Stomach (tissue), 19 donors: ENCODE measurements at places on chromosomes 16 and 17. TPM values are rescaled to one million over a fixed set of nuclear protein-coding genes. Genes with fewer than 3 reads are reported as not detected.

Gene LRRC36
- polyA plus RNA-seq, result not detected

DNA sequence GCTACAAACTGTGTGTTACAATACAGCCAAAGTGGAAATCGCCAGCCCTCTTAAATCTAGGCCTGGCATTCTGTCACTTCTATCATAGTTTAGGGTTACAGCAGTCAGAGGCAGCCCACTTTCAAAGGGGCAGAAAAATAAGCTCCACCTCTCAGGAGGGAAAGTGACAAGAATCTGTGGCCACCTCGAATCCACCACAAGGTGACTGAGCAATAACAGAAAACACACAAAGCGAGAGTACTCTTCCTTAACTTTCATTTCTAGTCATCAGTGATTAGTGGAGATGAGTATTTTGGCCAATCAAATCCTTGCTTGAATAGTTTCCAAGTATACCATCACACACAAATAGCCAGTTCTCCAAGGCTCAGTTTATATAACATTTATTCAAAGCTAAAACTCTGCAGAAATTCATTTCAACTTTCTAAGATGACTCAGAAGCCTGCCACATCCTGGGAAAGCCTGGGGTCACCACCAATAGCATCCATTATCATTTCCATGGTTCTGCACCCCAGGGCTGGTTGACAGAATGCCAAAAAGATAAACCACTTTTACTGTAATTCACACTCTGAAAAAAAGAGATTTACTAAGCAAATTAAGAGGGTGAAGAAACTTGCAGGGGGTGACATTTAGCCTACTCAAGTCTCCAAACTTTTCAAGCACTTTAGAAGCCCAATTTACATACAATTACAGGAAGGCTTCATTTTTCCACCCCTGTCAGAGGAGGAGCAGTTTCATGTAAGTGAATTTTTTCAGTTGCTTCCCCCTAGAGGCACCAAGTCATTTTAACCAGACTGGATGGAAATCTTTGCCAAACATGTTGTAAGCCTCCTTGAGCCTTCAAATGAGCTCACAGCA lies 66.8 kb downstream of the SALL1 start:
- no peaks in the 10 kb centered on the region for H3K27me3 ChIP-seq
- no peak overlapping the region for H3K27ac ChIP-seq
- no peak for DNase-seq
- no peaks in the 10 kb centered on the region for H3K4me1 ChIP-seq

Gene TCAP
- polyA plus RNA-seq, result 3.5 TPM

Gene UTS2R
- polyA plus RNA-seq, result not detected

Gene MARF1
- polyA plus RNA-seq, result 15.5 TPM

Gene SF3B3
- 39.4 TPM for polyA plus RNA-seq

GRCh38 chr16:89360760-89361435 lies 129.5 kb downstream of the ANKRD11 start:
- H3K4me3 ChIP-seq, result no peak overlapping the region
- DNase-seq, result peak; percentile 40
- no peaks in the 10 kb centered on the region for H3K36me3 ChIP-seq

DNA sequence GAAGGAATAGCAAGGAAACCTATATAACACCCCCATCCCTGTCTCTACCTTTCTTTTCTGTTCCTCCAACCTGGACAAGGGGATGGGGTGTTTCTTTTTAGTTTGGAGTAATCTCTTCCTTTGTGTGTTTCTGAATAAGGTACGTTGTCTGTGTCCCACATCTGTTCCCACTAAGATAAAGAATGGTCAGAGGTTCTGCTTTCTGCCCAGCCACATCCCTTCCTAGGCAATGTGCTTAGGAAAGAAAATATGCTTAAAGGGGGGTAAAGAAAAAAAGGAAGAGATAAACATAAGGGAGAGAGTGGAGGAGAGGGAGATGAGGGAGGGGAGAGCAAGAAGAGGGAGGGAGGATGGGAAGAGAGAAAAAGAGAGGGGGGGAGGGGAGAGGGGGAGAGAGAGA lies 35.1 kb downstream of the SLC6A2 start:
- no peak overlapping the region for H3K27ac ChIP-seq
- DNase-seq, result no peak
- H3K4me1 ChIP-seq, result no peaks in the 10 kb centered on the region
- H3K4me3 ChIP-seq, result no peak overlapping the region

GRCh38 chr16:56947604-56947995 lies 14.2 kb upstream of the CETP start:
- DNase-seq, result no peak
- H3K4me3 ChIP-seq, result no peak overlapping the region
- no peaks in the 10 kb centered on the region for H3K27me3 ChIP-seq
- peak overlapping the region; percentile 49 for H3K27ac ChIP-seq
- H3K36me3 ChIP-seq, result peaks cover 49% of the 10 kb centered on the region
- H3K4me1 ChIP-seq, result peaks cover 55% of the 10 kb centered on the region

GRCh38 chr17:76934561-76935320 lies 66.5 kb downstream of the MGAT5B start:
- H3K36me3 ChIP-seq, result no peaks in the 10 kb centered on the region
- peaks cover 41% of the 10 kb centered on the region for H3K27me3 ChIP-seq
- no peaks in the 10 kb centered on the region for H3K4me1 ChIP-seq

Gene C17orf107
- 2.4 TPM for polyA plus RNA-seq

DNA sequence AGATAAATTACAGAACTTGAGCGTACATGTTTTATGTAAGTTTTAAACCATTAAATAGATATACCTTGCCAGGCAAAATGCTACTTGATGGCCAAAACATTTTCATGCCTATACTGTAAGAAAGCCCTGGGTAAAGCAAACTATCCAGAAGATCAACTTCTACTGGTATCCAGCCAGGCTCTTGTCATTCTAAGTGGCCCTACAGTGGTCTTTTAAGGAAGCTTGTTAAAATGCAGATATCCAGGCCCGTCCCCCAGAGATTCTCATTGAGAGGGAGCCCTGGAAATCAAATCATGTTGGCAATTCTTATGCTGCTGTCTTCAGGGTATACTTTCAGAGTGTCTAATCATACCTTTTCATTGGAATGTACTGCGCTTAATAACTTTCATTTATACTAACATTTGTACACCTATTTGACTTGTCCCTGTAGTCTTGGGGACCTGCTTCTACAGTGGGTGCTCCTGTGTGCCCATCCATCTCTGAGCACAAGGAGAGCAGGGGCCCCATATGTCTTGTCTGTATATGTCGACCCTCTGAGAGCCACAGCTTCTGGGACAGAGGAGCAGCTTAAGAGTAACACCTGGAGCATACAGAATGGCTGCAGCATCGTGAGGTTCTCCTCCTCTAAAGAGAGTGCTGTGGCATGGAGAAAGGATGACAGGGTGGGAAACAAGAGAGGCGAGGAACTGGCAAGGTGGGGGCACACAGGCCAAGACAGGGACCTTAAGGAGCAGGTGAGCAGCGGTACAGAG lies 43.6 kb upstream of the ANKFY1 start:
- no peak overlapping the region for H3K27ac ChIP-seq
- peaks cover 49% of the 10 kb centered on the region for H3K4me1 ChIP-seq
- H3K4me3 ChIP-seq, result no peak overlapping the region
- H3K36me3 ChIP-seq, result peaks cover 21% of the 10 kb centered on the region
- no peaks in the 10 kb centered on the region for H3K27me3 ChIP-seq

Gene MYH8
- 0.06 TPM for polyA plus RNA-seq

GRCh38 chr17:10754109-10754508 lies 24.3 kb upstream of the TMEM220 start:
- no peak overlapping the region for H3K4me3 ChIP-seq
- peak overlapping the region; percentile 89 for H3K27ac ChIP-seq
- H3K36me3 ChIP-seq, result no peaks in the 10 kb centered on the region
- no peaks in the 10 kb centered on the region for H3K27me3 ChIP-seq

DNA sequence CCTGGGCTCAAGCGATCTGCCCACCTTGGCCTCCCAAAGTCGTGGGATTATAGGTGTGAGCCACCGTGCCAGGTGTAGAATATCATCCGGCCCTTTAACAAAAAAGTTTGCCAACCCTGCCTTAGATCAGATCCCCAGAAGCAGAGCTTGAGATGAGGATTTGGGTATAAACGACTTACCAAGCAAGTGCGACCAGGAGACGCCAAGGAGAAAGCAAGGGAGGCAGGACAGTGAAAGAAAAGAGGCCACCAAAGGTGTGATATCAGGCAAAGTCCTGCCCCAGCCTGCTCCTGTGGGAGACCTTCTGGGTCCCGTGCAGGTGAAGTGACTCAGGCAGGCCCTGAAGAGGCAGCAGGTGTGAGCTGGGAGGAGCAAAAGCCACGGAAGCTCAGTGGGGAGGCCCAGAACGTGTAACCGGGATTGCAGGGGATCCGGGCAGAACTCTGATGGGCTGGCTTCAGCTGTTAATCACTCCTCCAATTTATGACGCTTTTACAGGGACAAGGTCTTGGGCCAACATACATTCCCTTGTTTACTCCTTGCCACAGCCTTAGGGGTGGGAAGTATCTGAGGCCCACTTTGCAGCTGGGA lies 14.1 kb upstream of the CALB2 start:
- peaks cover 28% of the 10 kb centered on the region for H3K27me3 ChIP-seq
- no peak for DNase-seq
- no peak overlapping the region for H3K27ac ChIP-seq

DNA sequence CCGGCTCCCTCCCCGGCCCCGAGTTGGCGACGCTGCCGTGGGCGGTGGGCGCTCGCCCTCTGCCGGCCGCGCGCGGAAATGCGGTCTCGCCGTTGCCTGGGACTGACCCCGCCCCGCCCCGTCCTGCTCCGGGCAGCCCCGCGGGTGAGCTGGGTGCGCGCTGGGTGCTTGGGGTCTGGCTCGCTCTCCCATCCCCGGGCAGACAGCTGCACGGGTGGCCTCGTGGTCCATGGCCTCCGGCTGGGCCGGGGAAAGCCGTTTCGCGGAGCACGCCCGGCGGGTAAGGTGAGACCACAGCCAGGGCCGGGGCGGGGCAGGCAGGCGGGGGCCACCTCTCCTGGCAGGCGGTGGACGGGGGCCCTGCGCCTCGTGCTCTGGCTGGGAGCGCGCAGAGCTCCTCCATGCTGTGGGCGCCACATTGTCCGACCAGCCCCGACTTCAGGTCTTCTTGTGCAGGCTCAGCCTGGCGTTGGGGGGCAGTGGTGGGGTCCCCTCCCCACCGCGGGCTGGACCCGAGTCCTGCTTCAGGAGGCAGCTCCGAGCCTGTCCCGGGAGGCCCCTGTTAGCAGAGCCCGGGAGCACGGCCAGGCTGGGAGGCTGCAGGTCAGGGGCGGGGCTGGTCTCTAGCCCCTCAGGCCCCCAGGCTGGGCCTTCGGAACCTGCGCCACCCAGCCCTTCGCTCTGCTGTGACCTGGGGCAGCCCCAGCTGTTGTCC lies 7.0 kb upstream of the C1QTNF8 start:
- H3K4me1 ChIP-seq, result peaks cover 18% of the 10 kb centered on the region
- H3K27me3 ChIP-seq, result peaks cover 83% of the 10 kb centered on the region
- DNase-seq, result peak; percentile 69
- no peak overlapping the region for H3K27ac ChIP-seq
- H3K4me3 ChIP-seq, result peak overlapping the region; percentile 23
- no peaks in the 10 kb centered on the region for H3K36me3 ChIP-seq

DNA sequence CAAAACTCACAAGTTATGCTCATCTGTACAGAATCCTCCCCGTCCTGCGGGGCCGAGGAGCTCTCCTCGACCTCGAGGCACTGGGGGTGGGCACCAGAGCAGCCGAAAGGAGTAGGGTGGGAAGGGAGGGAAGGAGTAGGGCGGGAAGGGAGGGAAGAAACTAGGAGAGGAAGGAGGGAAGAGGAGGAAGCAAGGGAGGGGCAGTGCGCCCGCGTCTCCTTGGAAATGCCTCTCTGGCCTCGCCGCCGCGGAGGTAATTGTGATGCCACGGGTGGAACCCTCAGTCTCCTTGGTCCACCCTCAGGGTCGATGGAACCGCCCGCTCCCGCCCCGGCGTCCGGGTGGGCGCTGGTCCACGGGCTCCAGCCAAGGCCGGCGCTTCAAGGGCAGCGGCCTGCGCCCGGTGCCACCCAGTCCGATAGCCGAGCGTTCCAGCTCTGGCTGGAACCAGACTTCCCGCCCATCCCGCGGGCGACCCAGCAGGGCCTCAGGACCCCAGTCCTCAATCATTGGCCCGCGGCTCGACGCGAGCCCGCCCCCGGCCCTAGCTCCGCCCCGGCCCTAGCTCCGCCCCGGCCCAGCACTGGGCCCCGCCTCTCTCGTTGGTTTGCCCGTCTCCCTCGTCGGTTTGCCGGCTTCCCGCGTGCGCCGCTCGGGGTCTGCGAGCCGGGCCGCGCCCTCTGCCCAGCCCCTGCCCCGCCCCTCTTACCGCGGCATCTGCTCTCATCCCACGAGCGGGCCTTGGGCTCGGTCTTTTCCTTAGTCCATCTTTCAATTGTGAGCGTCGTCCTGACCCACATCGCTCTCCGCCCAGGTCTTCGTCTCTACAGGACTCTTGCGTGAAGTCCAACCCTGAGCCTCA lies 596 bp downstream of the PROCA1 start:
- no peaks in the 10 kb centered on the region for H3K27me3 ChIP-seq
- peaks cover 34% of the 10 kb centered on the region for H3K4me1 ChIP-seq
- peak; percentile 98 for DNase-seq
- peaks cover 25% of the 10 kb centered on the region for H3K36me3 ChIP-seq
- H3K4me3 ChIP-seq, result peak overlapping the region; percentile 61

DNA sequence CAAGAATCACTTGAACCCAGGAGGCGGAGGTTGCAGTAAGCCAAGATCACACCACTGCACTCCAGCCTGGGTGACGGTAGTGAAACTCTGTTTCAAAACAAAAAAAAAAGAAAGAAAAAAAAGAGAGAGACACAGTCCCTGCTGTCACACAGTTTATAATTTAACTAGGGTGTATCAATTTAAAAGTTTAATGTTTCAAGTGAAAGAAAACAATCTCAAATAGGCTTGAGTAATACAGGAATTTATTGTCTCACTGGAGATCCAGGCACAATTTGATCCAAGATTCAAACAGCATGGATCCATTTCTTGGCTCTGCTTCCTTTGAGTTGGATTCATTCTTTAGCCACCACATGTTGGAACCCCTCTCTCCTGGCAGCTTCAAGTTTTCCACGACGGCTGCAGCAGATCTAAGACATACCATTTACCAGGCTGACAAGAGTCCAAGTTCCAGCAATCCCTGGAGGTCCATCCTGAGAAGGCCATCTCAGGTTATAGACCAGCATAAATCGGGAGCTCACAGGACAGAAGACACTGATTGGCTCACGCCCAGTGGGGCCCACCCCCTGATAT lies 97.5 kb downstream of the YPEL2 start:
- H3K4me3 ChIP-seq, result no peak overlapping the region
- peaks cover 10% of the 10 kb centered on the region for H3K4me1 ChIP-seq
- no peak for DNase-seq
- H3K27me3 ChIP-seq, result no peaks in the 10 kb centered on the region
- H3K36me3 ChIP-seq, result no peaks in the 10 kb centered on the region

- H3K4me3 ChIP-seq, result no peak overlapping the region
- H3K36me3 ChIP-seq, result no peaks in the 10 kb centered on the region
- H3K27me3 ChIP-seq, result no peaks in the 10 kb centered on the region
- no peaks in the 10 kb centered on the region for H3K4me1 ChIP-seq
- no peak for DNase-seq
Measured at GRCh38 chr16:7555459-7555858, 222.8 kb downstream of the RBFOX1 start.
